CD4-positive, alpha-beta T cell treated with Interleukin-4 for 4 hours (primary cell): ENCODE measurements at places on chromosomes 3 and 15.
A peak's percentile ranks its signal among the peaks of the same experiment; 100 is the strongest.

DNA sequence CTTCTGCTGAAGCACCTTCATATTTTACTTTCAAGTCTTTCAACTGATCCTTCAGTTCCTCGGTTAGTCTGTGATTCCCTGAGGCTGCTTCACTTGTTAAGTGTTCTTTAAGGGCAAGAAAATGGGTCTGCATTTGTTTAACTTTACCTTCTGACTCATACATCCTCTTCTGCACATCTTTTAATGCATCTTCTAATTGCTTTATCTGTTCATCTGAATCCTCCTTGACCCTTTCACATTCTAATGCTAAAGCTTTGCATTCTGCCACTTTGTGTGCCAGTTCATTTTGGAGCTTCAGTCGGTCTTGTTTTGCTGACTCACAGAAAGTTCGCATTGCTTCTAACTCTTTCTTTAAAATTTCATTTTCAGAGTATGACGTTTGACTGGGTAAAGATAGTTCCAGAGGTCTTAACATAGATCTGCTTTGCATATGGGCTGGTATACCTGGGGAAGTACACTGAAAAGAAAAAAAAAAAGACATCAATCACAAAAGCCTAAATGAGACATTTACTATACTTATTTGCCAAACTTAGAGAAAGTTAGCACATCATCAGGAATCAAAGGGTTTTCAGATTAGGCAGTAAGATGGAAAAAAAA is 94.3 kb downstream of the UACA start:
- DNase-seq: no peak

- DNase-seq: no peak
Observed at GRCh38 chr3:171453180-171453886, 6.9 kb downstream of the TNIK start.

- no peak for DNase-seq
Observed at GRCh38 chr15:55742927-55743728, at the start of gene PRTG. Gene PRTG, minus strand, starts transcription at chr15:55743152. Its CDS starts 221 bp downstream, at chr15:55742931.

GRCh38 chr3:133492159-133492741 is 81.2 kb upstream of the CDV3 start:
- DNase-seq: no peak

GRCh38 chr3:141680620-141681389 is 57.3 kb upstream of the RNF7 start:
- no peak for DNase-seq

- DNase-seq: no peak
Observed at GRCh38 chr15:92291900-92292299, 101.8 kb upstream of the ST8SIA2 start.

DNA sequence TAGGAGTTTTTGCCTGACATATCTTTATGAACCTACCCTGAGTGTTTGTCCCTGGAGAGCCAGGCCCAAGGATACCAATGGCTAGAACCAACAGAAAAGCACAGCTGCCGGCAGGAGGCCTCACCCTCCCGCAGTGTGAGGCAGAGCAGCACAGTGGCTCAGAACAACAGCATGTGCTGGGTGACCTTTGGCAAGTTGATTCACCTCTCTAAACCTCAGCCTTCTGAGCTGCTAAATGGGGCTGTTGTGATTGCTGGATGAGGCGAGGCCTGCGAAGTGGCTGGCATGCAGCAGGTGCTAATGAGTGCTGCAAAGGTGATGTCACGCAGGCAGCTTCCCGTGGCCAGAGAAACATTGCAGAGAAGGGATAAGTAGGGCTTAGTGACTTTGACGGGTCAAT is 23.3 kb downstream of the IDH2 start:
- no peak for DNase-seq

DNA sequence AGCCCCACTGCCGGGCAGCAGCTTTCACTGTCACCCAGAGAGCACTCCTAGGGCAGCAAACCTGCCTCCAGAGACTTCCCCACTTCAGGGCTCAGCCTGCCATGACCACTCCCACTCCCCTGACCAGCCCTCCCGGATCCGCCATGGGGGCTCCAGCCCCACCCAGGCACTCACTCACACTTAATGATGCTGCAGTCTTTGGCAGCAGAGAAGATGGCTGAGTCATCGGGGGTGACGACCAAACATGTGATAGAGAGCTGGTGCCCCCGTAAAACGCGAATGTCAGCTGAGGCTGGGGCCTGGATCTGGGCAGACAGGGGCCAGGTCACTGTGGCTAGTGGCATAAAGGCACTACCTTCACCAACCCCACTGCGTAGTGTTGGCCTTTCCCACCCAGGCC is 4.7 kb downstream of the RRP9 start:
- DNase-seq: no peak

GRCh38 chr3:149983628-149984027 is 12.9 kb upstream of the PFN2 start:
- no peak for DNase-seq

DNA sequence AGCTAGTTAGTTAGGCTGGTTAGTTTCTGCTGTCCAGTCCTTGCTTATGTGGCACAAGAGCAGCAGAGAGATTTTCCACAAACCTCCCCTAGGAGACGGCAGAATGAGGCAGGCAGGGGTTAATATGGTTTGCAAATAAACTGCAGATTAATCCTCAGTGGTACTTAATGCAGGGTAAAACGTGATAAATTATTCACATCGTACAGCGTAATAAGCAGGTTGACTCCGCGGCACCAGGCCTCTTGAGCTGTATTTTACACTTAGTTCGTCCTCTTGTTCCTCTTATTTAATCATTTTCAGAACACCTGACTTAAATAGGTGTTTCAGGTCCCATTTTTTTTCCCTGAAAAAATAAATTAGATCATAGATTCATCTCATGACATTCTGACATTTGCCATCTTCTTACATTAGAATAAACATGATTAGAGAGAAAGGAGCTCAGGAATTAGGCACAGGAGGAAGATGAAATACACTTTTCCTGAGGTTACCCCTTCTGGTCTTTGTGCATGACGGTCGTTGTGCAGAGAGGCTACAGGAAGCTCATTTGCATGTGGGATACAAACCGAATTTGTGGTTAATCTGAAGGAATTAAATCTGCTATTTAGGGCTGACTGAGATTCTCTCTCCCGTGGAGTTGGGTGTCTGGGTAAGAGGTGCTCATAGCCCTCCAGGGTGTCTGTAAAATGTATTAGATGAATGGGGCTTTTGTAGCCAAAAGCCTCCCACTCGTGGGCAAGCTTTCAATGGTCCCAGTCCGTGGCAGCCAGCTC is 27.1 kb upstream of the VPS8 start:
- no peak for DNase-seq

DNA sequence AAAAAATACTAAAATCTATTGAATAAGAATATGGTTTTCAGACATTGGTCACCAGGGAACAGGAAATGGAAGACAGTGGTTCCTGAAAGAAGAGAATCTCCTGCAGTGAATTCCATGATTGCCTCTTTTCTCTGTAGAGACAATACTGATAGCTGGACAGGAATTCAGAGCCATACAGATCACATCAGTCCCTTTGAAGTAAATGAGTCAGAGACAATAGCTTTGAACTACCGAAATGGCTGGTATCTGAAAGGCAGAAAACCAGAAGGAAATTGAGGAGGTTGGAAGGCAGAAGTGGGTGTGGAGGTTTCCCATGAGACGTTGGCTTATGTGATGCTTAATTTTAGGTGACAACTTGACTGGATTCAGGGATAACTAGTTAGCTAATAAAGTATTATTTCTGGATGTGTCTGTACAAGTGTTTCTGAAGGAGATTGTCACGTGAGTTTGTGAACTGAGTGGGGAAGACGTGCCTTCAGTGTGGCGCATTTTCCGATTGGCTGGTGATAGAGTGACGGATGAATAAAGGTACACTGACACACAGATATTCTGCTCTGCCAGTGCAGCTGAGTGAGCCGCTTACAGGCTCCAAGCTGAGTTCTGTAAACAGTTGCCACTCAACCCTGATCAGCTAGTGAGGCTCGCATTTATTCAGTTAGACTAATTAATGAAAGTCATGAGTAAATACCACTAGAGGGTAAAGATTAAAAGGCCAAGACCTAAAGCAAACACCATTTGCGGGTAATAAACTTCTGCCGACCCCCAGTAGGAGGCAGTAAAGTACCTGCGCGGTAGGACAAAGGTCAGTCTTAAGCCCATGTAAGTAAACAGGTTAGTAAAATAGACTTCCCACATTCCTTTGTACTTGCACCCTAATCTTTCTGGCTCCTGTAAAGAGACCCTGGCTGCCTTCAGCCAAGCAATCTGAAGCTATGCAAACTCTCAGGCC is 1298.6 kb downstream of the SI start:
- no peak for DNase-seq

- no peak for DNase-seq
Observed at GRCh38 chr15:68852461-68852860, 31.8 kb upstream of the ANP32A start.

GRCh38 chr3:88093266-88093665 is 34.2 kb downstream of the ZNF654 start:
- no peak for DNase-seq

DNA sequence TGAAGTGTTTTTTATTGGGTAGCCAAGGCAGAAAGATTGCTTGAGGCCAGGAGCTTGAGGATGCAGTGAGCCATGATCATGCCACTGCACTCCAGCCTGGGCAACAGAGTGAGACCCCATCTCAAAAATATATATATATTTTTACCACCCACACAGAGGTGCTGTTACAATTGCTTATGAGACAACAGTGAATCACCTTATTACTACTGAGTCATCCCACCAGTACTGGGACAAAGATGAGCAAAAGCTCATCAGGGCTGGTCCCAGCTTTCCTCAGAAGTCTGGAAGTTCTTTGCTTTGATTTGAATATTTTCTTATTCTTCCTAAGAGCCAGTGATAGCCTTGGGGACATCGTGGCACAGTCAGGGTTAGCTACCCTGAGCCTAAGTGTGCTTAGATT is 207.7 kb downstream of the SOX2 start:
- DNase-seq: no peak

GRCh38 chr3:100401674-100402041 is 319 bp downstream of the LNP1 start:
- DNase-seq: peak; percentile 61
